ENCODE measurements at places on chromosomes 13 and 19.
A peak's percentile ranks its signal among the peaks of the same experiment; 100 is the strongest.

GRCh38 chr19:19537075-19538048 lies 703 bp upstream of the CILP2 start:
- peak; percentile 20 for DNase-seq

GRCh38 chr19:11496391-11497163 lies 9.1 kb downstream of the ZNF653 start:
- peak; percentile 48 for DNase-seq

DNA sequence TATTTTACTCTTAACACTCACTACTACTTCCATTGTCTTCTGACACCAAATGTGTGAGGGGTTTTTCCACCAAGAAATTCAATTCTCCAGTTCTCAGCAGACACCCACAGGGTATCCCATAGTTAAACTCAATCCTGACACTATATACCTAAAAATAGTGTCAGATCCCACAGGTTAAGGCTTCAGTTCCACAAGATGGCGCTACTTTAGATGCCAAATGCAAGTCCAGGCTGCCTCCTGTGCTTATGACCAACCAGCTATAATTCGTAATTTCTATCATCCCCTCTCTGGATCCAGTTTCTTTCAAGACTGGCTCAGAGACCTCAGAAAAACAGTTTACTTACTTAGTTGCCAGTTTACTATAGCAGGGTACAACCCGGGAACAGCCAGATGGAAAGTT lies 1146.2 kb upstream of the SPRY2 start:
- peak; percentile 54 for DNase-seq

- DNase-seq: no peak
These were observed 45.6 kb upstream of the UBE2L5 start for GRCh38 chr13:30376426-30377311.

GRCh38 chr13:52450793-52451116 lies 321 bp upstream of the VPS36 start:
- DNase-seq: no peak

DNA sequence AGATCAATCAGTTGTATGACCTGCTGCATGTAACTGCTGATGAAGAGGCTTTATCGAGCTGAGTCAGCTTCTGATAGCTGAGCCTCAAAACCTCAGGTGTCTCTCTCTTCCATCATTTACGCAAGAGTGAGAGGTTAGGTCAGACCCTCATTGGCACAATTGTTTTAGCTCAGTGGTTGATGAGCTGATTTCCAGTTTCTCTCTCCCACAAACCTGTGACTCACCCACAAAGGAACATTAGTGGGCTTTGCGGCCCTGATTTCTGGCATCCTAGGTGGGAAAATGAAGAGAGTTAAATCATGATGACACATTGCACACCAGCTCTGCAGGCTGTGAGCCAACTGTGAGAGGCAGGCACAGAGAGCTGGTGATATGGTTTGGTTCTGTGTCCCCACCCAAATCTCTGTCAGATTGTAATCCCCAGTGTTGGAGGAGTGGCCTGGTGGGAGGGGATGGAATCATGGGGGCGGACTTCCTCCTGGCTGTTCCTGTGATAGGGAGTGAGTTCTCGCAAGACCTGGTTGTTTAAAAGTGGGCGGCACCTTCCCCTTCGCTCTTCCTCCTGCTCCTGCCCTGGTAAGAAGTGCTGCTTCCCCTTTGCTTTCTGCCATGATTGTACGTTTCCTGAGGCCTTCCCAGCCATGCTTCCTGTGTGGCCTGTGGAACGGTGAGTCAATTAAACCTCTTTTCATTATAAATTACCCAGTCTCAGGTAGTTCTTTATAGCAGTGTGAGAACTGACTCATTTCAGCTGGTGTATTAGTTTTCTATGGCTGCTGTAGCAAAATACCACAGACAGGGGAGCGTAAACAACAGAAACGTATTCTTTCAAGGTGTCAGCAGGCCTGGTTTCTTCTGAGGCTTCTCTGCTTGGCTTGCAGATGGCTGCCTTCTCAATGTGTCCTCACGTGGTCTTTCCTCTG lies 33.5 kb upstream of the TMTC4 start:
- DNase-seq: no peak

DNA sequence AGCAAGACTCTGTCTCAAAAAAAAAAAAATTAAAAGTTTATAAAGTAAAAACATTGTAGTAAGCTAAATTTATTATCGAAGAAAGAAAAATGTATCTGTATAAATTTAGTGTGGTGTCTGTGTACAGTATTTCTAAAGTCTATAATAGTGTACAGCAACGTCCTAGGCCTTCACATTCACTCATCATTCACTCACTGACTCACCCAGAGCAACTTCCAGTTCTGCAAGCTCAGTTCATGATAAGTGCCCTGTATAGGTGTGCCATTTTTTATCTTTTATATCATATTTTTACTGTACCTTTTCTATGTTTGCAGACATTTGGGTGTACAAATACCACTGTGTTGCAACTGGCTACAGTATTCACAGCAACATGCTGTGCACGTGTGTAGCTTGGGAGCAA lies 118.1 kb downstream of the TNFRSF19 start:
- no peak for DNase-seq

Data from NCI-H1930 (cell line).